Aorta (tissue), 5 donors: ENCODE measurements at places on chromosomes 12 and 14. TPM values are rescaled to one million over a fixed set of nuclear protein-coding genes. Genes with fewer than 3 reads are reported as not detected.

DNA sequence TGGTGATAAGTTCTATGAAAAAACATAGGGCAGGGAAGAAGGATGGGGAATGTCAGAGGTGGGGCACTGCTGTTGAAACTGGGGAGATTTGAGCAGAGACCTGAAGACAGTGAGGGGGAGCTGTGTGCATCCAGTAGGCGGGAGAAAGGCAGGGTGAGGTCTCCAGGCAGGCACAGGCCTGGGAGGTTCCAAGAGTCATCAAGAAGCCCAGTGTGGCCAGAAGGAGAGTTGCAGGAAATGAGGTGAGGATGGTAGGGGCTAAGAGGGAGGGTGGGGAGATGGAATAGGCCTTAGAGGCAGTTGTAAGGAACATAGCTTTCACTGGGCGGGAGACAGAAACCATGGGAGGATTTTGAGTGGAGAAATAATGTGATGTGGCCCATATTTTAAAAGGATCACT is 341.8 kb downstream of the GLT1D1 start:
- no peak for DNase-seq

GRCh38 chr14:61838661-61839245 is 76.5 kb downstream of the SNAPC1 start:
- DNase-seq = no peak

DNA sequence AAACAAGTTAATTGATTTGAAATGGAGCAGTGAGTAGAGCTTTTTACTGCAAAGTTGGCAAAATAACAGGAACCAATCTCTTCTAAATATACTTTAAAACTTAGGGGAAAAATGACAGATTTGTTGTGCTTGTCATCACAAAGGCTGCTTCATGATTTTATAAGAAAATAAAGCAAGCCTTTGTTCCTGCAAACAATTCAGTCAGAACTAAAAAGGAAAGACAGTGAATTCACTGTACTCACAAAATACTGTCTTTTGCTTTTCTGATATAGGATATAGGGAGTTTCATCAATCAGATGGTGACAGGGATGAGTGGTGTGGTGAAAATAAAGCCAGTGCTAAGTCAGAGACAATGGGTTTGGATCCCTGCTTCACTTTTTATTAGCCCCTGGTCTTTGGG is 126.0 kb downstream of the HELB start:
- DNase-seq = no peak

- peak; percentile 74 for DNase-seq
Measured at GRCh38 chr12:94650143-94651056, at the start of gene TMCC3. Gene TMCC3, minus strand, starts transcription at chr12:94650557. Its CDS starts 127 bp downstream, at chr12:94650430.

GRCh38 chr12:54217774-54218241 is 29.0 kb upstream of the SMUG1 start:
- peak; percentile 79 for DNase-seq

DNA sequence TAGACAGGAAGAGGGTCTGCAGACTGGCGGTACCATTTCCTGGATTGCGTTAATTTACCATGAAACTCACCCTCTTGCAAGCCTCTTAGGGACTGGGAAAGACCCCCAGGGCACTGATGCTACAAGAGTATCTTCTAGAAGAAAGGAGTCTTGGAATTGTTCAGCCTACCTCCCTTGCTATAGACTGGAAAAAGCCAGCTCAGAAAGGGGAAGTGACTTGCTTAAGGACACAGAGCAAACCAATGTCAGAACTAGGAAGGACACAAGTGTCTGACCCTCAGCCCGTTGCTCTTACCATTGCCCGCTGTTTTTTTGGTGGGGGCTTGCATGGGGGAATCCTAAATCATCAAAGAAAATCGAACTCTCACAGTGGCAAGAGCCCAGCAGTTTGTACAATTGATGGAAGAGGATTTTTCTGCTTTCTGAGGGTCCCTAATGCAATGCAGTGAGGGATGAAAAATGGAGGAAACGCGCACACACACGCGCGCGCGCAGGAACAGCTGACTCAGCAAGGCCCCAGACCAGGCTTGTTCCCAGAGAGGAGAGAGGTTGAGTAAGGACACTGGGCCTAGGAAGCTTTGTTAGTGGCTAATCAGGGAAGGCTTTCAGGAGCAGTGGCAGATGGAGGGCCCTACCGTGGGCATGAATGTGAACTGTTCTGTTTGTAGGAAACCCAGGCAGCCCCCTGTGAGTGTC is 50.9 kb downstream of the RIN3 start:
- DNase-seq = no peak

- no peak for DNase-seq
Measured at GRCh38 chr14:62084020-62084419, 321.8 kb downstream of the SNAPC1 start.

GRCh38 chr12:111436811-111437210 is 31.1 kb downstream of the SH2B3 start:
- DNase-seq = no peak

GRCh38 chr12:6193853-6194815 is 6.1 kb upstream of the CD9 start:
- DNase-seq = peak; percentile 49

DNA sequence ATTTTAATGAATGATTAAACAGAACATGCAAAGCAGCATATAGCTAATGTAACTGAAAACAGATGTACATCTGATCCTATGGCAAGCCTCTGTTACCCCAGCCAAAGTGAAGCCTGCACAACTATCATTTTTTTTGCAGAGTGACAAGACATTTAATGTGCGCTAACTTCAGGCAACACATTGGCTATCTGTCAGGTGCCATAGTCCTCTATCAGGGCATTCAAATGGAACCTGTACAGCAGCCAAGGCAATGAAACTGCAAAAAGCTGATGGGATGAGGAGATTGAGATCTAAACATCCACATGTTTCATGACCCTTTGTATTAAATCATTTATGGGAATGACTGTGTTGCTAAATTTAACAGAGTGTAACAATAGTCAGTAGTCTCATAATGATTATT is 1088.5 kb upstream of the TMEM132C start:
- no peak for DNase-seq

CCDC197 gene
- 0.60 TPM for total RNA-seq

FOXG1 gene
- total RNA-seq = not detected
